ENCODE measurements at places on chromosomes 4 and X. TPM values are rescaled to one million over a fixed set of nuclear protein-coding genes. Genes with fewer than 3 reads are reported as not detected.

DNA sequence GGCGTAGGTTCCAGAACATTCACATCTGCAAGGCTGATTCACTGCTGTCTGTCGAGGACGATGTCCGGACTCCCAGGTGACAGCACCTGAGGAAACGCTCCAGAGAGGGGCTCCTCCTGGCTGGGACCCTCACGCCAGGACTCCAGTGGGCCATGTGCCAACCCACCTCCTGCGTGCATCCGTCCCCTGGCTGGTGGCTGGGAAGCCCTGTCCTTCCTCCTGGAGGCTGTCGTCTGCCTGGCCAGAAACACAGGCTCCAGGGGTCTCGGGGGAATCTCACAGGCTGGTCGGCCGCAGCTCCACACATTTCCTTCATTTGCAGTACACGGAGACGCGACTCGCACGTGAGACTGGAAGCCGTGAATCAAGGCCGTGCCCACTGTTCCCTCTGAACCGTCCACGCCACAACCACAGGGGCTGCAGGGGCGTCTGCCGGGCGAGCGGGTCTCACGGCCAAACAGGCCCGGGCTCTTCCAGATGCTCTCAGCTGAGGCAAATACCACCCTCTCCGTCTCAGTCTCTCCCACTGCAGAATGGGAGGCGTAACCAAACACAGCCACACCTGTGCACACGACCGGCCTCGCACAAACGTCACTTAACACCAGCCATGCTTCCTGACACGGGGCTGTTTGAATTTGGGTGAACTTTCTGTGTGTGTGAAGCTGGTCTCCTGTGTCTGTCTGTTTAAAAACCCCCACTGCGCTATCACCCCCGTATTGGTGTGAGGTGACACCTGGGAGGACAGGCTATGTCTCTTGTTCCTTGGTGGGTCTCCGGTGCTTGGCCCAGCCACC, 38.7 kb upstream of the MXD4 start:
- peak; percentile 56 for DNase-seq

- no peak for DNase-seq
These were observed 12.2 kb upstream of the TNIP3 start for GRCh38 chr4:121176082-121176934.

DNA sequence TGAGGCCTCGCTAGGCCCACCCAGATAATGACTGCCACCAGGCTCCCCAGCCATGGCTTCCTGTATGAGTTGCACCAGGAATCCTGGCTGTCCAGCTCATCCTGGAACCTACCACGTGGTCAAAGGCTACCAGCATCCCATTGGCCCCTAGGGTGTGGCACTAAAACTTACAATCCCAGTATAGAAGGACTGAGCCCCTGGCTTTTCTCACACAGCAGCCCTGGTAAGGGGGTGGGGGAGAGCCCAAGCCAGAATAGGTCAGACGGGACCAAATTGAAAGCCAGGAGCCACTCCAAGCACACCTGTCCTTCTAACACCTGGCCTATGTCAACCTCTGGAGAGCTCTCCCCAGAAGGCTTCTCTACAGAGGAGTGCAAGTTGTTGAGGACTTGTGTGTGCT, 269.3 kb upstream of the AGTR2 start:
- DNase-seq, result no peak

GRCh38 chr4:7813674-7814073, 126.0 kb downstream of the AFAP1 start:
- no peak for DNase-seq

DNA sequence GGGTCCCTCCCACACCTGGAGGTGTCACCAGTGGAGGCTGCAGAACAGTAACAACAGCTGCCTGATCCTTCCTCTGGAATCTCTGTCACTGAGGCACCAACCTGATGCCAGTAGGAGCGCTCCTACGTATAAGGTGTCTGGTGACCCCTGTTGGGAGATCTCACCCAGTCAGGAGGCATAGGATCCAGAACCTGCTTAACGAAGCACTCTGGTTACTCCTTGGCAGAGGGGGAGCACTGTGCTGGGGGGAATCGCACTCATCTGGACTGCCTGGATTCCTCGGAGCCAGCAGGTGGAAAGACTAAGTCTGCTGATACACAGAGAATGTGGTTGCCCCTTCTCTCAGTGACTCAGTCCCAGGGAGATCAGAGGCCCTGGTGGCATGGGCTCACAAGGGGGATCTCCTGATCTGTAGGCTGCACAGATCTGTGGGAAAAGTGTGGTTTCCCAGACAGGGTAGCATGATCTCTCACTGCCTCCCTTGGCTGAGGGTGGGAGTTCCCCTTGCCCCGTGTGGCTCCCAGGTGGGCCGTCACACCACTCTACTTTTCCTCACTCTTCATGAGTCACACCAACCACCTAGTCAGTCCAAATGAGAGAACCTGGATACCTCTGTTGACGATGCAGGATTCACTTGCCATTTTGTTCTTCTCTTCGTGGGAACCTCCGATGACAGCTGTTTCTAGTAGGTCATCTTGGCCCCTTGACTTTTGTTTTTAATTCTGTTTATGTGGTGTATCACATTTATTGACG, 305.9 kb downstream of the IDS start:
- DNase-seq, result no peak

GRCh38 chr4:121484633-121485032, 103.8 kb upstream of the QRFPR start:
- no peak for DNase-seq

- DNase-seq, result peak; percentile 47
These were observed 19.9 kb downstream of the NAT8L start for GRCh38 chr4:2079006-2079405.

GRCh38 chrX:39416547-39417260, 615.4 kb downstream of the MID1IP1 start:
- no peak for DNase-seq

- DNase-seq, result no peak
These were observed 775.4 kb downstream of the STPG2 start for GRCh38 chr4:97367878-97368277.

DNA sequence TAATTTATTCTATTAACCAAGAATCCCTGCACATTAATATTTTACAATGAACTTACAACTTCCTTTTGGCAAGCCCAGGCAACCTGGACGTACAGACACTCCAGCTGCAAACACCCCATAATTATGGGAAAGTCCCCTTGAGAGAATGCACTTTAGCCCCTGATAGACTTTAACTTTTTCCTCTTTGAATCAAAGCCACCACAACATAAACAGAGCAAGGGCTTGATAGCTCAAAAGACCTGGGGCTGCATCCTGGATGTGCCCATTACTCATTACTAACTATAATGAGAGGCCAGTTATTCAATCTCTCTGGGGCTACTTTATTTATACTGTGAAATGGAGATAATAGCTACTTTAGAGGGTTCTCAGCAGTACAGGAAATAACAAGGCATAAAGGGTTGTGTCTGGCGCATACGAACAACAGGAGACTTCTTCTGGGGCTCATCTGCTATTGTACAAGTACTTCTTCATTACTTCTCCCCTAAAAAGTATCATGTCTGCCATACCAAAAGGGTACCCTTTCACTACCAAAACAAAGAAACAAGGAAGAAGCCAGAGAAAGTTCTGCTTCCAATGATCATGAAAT, 54.9 kb downstream of the CASK start:
- no peak for DNase-seq

DNA sequence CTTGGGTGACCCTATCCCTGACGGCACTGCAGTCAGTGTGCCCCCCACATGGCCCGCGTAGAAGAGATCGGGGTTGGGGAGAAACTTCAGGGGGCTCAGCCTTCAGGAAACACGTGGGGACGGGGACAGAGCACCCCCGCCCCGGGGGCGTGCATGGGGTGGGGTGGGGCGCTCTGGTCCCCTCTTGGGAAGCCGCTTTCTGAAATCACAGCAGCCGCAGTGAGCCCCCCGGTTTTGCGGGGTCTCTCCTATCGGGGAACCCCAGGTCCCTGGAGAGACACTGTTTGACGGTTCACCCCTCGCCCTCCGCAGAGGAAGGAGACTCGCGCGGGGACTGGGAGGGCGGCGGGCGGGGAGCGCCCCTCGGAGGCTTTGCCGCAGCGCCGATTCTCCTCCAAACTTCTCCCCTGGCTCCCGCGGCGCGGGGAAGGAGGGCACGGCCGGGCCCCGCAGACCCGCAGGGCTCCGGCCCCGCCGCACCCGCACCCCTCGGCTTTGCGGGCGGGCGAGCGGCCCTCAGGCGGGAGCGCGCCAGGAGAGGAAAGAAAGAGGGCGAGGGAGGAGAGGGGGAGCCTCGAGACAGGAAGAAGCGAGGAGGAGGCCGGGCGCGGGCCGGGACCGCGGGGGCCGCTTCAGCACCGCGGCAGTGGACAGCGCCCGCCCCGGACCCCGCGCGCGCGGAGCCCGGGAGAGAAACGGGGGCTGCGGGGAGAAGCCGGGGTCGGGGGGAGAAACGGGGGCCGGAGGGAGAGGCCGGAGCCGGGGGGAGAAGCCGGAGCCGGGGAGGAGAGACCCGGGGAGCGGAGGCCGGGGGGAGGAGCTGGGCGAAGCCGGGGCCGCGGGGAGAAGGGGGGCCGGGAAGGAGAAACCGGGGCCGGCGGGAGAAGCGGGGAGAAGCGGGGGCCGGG, 612 bp downstream of the CPLX1 start:
- no peak for DNase-seq

DNA sequence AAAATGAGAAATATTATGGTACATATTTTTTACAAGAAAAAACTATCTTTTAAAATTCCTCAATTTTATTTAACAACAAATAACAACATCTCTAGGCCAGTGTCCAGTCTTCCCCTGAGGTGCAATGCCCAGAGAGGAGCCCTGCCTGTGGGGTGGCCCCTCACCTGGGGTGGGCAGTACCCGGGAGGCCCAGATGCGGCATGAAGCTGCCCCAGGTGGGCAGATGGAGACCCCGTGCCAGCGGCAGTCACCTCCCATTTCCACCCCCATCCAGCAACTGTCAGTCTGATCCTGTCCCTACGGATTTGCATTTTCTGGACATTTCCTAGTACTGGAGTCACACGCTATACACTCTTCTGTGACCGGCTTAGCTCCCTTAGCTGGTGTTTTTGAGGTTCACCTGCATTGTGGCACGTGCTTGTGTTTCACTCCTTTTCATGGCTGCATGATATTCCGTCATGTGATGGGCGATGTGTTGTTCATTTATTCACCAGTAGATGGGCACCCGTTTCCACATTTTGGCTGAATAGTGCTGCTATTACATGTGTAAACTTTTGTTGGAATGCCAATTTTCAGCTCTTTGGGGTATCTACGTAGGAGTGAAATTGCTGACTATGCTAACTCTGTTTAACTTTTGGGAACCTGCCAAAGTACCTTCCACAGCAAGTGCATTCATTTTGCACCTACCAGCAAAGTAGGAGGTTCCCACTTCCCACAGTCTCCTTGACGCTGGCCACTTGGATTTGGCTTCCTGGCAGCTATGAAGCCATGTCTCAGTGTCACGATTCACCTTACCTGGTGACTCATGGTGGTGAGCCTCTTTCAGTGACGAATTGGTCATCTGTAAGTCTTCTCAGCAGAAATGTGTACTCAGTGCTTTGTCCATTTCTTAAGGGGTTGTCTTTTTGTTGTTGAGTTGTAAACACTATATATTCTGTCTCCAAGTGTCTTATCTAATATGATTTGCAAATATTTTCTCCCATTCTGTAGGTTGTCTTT, 11.7 kb upstream of the MAEA start:
- DNase-seq, result no peak

- DNase-seq, result no peak
These were observed 48.9 kb downstream of the JADE3 start for GRCh38 chrX:46961097-46961496.

- peak; percentile 64 for DNase-seq
These were observed 15.8 kb downstream of the ART3 start for GRCh38 chr4:76090241-76090691.

DNA sequence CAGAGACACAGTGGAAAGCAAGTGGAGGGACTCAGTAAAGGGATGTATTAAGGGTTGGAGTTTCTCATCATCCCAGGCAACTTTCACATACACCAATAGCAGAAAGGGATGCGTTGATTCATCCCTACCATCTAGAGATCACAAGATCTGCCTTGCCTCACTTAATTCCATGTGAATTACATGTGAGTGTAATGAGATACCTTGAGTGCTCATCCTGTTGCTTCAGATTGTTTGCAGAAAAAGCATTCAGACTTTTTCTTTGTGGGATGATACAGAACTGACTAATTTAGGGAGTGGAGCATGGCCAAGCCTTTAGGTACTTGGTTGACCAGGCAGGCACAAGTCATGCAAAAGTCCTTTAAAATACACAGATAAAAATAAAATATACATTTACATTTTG, 124.8 kb upstream of the SLIT2 start:
- DNase-seq, result no peak

- DNase-seq, result no peak
These were observed 15.3 kb downstream of the HAND2 start for GRCh38 chr4:173514641-173515217.

DNA sequence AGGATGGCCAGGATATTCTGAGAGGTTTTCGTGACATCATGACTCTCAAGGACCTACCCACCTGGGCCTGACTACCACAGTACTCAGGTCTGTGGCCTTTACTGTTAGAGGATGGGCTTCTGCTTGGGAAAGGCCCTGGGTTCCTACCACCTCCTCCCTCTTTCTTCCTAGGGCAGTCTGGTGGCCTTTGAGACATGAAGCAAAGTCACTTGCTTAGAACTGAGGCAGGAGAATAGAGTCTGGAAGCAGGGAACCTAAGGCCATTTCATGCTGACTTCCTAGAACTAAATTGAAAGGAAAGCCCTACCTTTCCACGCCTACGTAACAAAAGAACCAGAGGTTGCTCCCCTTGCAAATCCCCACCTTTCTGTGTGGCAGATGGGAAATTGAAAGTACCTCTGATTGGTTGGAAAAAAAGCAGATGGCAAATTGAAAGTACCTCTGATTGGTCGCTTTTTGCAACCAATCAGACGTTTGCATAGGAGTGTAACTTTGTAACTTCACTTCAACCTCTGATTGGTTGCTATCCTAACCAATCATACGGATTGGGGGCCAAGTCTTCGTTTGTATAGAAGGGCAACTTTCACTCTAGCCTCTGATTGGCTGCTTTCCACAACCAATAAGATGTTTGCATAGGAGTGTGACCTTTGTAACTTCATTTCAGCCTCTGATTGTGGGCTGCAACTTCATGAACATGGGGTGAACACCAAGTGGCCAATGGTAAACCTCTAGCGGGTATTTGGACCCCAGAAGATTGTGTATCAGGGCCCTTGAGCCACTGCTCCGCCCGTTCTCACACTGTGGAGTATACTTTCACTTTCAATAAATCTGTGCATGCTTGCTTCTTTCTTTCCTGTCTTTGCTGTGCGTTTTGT, 9.9 kb upstream of the AKAP14 start:
- no peak for DNase-seq

GRCh38 chr4:174559894-174560293, 37.6 kb upstream of the HPGD start:
- DNase-seq, result no peak

Gene AFM
- total RNA-seq, result not detected

Gene RHOXF1
- total RNA-seq, result not detected

Gene ATXN3L
- not detected for total RNA-seq

Gene SOD3
- 893 TPM for total RNA-seq

Gene KLHL4
- 0.21 TPM for total RNA-seq

Gene CHRNA9
- total RNA-seq, result not detected

Gene AADAT
- 19.7 TPM for total RNA-seq

Gene CAPN6
- 1.5 TPM for total RNA-seq
